ENCODE measurements at places on chromosomes 7 and 10.

GRCh38 chr10:9869205-9869604 is 1148.5 kb upstream of the CELF2 start:
- DNase-seq, result no peak

GRCh38 chr10:98825741-98826140 is 379.0 kb upstream of the HPS1 start:
- no peak for DNase-seq

DNA sequence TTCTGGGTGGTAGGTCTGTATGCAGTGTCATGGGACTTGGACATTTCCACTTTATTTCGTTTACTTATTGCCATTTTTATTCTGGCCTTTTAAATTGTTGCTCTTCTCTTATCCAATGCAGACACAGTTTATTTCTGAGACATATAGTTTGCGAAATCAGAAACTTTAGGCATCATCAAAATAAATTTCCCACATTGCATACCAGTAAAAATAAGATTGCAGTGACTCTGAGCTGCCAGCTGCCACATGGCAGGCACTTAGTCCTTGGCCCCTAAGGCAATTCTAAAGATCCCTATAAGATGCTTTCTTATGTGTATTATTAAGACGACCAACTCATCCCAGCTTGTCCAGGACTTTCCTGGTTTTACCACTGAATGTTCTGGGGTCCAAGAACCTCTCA is 81.8 kb upstream of the ANKRD1 start:
- DNase-seq, result no peak

DNA sequence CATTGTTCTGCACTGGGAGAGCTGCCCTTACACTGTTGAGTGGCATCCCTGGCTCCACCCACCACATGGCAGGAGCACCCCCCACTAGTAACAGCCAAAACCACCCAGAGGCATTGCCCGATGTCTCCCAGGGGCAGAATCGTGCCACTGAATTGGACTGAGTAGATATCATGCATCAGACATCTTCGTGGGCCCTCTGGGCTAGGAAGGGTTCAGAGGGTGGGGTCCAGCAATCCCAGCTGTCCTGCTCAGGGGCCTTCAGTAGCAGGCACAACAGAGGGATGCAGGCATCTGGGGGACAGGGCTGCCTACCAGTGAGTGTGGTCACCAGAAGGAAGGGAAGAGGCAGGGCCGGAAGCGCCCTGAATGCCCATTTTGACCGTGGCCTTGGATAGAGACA is 119.7 kb upstream of the PPP2R2D start:
- no peak for DNase-seq

DNA sequence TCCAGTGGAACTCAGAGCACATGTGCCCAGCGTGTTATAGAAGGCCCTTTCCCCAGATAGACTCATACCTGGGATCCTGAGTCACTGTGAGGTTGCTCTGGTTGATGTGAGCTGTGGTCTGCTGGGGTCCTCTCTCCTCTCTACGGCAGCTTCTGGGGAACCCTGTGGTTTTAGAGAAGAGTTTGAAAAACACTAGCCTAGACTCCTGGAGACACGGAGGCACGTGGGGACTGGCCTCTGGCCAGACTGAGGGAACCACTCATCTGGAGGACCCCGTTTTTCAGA is 10.3 kb downstream of the ZNF775 start:
- no peak for DNase-seq

DNA sequence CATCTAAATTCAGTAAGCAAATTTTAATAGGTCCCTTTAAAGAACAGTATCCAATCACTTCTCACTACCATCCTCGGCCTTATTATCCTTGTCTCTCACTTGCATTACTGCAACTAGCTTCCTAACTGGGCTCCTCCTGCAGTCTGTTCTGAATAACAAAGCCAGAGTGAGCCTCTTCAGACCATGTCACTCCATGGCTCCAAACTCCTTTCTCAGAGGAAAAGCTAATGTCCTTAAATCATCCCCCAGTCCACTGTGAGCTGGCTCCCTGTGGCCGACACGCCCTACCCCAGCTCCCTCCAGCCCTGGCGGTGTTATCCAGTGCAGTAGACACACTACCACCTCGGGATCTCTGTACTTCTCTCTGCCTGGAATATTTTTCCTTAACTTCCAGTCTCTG is 80.0 kb downstream of the EPC1 start:
- no peak for DNase-seq

DNA sequence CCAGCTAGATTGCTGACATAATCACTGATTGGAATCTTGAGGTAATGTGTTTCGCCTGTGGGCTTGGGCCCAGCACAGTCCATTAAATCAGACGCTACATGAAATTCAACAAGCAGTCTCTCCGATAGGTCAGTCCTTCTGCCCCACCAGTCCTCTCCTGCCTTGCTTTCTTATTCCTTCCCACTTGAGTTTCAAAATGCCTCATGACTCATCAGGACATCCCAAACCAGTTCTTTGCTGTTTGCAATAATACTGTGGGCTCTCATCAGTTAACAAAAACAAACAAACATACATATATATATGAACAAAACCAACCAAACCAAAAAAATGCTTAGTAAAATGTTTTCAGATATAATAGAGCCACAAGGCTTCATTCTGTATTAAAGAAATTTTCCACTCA is 599.0 kb downstream of the SORCS1 start:
- no peak for DNase-seq

DNA sequence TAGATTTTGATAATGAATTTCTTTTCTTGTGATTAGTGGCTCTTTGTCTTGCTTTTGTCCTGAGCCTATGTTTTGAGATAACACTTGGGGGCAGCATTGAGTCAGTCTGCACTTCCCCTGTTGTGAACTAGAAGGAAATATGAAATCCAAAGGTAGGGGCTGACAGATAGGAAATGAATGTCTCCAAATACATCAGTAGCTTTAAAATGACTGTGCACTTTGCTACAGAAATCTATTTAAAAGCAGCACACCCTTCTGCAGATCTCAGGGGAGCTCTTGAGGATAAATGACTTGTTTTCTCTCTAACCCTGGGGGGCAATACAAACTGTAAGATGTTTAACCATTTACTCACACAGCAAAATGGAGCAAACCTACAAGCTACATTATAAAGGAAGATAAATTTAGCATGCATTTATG is 176.0 kb upstream of the MYO3A start:
- no peak for DNase-seq

GRCh38 chr7:142508251-142508650 is 241.0 kb upstream of the PRSS1 start:
- no peak for DNase-seq

DNA sequence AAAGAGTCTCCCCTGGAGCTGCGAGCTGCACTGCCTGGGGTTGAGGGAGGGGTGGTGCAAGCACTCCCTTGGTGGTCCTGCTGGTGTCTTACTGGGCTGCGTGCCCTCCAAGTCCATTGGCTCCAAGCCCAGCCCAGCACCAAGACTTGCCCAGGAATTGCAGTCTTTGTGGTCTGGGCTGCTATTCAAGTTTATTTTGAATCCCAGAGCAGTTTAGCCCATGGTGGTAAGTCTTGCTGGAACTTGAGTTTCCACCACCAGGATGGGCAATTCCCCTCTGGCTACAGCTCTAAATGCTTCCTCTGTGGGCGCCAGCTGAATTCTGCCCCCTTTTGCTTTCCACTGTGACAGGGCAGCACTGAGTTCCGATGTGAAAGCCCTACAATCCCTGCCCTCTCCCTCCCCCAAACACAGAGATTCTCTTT is 25.1 kb downstream of the GALNT11 start:
- no peak for DNase-seq

DNA sequence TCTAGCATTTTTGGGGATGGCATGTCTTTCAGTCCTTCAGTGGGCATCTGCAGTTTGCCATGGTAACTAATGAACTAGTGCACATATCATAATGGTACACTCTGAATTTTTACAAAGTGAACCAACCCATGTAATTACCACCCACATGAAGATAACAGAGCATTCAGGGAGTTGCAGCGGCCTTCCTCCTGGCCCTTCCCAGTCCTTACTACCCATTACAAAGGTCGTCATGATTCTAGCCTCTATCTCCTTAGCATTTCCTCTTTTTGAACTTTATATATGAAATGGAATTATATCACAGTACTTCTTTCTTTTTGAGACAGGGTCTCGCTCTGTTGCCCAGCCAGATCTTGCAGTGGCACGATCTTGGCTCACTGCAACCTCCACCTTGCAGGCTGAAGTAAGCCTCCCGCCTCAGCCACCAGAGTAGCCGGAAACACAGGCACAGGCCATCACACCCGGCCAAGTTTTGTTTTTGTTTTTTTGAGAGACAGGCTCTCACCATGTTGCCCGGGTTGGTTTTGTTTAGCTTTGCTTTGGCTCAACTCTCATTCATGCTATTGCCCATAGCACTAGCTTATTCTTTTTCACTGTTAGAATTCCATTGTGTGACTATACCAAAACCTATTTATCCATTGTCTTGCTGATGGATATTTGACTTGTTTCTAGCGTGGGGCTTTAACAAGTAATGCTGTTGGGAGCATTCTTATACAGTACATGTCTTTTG is 79.2 kb downstream of the APBB1IP start:
- no peak for DNase-seq

DNA sequence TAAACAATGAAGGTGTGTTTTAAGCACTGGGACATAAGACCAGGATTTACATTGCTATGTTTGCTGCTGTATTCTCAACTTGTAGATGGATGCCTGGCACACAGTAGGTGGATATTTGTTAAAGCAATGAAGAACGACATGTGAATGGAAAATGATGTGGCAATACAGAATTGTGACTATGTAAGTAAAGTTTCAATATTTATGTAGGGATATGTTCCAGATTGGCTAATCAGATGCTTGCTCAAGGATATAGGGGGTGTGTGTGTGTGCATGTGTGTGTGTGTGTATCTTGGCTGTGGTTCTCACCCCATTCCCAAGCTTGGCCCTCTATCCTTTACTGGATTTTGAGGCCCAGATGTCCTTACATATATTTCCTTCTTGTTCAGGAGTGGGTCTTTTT is 42.7 kb upstream of the LAMB1 start:
- DNase-seq, result no peak

GRCh38 chr10:130792096-130792845 is 519.2 kb downstream of the TCERG1L start:
- no peak for DNase-seq

- DNase-seq, result no peak
Measured at GRCh38 chr7:4472728-4473127, 209.4 kb upstream of the FOXK1 start.

GRCh38 chr7:130278860-130279259 is 12.2 kb downstream of the CPA2 start:
- DNase-seq, result no peak

- no peak for DNase-seq
Measured at GRCh38 chr10:102641402-102641801, 2.9 kb upstream of the TRIM8 start.

DNA sequence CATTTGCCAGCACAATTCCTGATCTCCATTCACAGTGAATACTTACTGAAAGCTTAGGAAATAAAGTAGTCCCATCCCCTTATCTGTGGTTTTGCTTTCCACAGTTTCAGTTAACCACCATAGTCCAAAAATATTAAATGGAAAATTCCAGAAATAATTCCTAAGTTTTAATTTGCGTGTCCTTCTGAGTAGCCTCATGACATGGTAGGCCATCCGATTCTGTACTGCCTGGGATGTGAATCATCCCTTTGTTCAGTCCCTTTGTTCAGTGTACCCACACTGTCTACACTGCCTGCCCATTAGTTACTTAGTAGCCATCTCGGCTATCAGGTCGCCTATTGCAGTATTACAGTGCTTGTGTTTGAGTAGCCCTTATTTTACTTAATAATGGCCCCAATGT is 14.2 kb downstream of the RAB11FIP2 start:
- DNase-seq, result no peak

DNA sequence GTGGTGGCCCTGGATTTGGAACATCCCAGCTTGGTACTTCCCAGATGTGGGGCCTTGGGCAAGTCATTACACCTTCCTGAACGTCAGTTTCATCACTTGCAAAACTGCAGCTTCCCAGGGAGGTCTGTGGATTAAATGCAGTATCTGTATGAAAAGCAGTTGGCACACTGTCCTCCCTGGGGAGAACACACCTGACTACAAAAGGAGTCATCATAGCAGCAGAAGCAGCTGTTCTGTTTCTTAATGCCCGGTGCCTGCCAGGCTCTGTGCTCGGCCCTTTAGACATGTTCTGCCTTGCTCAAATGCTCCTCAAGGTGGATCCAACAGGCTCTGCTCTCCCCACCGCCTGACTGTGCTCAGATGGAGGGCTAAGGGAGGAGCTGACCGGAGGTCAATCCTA is 31.0 kb downstream of the CDCA7L start:
- DNase-seq, result no peak

DNA sequence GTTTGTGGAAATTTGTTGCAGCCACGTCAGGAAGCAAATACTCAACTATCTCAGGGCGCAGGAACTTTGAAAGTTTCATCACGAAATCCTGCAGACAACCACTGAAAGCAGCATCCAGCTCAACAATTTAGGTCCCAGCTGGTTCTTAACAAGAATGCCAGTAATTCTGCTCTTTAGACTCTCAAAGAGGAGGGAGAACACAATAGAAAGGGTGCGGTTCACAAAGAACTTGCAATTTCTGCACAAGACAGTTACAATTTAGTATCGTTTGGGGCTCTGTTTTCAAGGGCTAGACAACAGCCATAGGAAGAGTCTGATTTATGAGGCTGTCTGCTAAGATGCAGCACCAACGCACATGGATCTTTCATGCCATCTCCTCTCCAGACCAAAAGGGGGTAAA is 223.1 kb downstream of the FGFR2 start:
- DNase-seq, result no peak

- no peak for DNase-seq
Measured at GRCh38 chr7:79615466-79615865, 162.0 kb upstream of the MAGI2 start.

DNA sequence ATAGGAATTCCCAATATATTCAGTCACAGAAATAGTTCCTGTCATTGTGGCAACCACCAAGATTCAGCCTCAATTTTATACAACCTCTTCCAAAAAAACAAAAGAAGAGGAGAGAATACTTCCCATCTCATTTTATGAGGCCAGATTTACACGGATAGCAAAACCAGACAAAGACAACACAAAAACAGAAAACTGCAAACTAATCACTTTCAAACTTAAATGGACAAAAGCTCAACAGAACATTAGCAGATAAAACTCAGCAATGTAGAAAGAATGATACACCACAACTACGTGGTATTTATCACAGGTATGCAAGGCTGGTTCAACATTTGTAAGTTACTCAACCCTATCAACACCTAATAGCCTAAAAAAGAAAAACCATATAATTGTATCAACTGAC is 22.0 kb downstream of the PEX1 start:
- DNase-seq, result no peak

DNA sequence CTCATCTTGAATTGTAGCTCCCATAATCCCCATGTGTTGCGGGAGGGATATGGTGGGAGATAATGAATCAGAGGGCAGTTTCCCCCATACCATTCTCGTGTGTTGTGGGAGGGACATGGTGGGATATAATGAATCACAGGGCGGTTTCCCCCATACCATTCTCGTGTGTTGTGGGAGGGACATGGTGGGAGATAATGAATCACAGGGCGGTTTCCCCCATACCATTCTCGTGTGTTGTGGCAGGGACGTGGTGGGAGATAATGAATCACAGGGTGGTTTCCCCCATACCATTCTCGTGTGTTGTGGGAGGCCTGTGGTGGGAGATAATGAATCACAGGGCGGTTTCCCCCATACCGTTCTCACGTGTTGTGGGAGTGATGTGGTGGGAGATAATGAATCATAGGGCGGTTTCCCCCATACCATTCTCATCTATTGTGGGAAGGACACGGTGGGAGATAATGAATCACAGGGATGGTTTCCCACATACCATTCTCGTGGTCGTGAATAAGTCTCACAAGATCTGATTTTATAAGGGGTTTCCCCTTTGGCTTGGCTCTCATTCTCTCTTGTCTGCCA is 271.0 kb downstream of the MAD1L1 start:
- DNase-seq, result no peak

- DNase-seq, result no peak
Measured at GRCh38 chr7:142334236-142334635, 76.4 kb upstream of the PRSS58 start.

All from stimulated activated CD4-positive, alpha-beta T cell treated with anti-CD3 and anti-CD28 coated beads, Interleukin-12 subunit alpha, Interleukin-12 subunit beta, amount 100 ng/mL, for 4 hours (primary cell).